Activated CD4-positive, alpha-beta T cell treated with anti-CD3 and anti-CD28 coated beads, Interleukin-2, amount 50 U/mL, for 16 hours (primary cell): ENCODE measurements at places on chromosomes 1 and 21.
A peak's percentile ranks its signal among the peaks of the same experiment; 100 is the strongest.

- no peak for DNase-seq
These were observed 1.7 kb upstream of the KRTAP10-5 start for GRCh38 chr21:44582055-44582454.

GRCh38 chr1:82366689-82367088, 566.0 kb downstream of the ADGRL2 start:
- DNase-seq = no peak

- peak; percentile 54 for DNase-seq
These were observed 18.1 kb downstream of the MAP3K7CL start for GRCh38 chr21:29148530-29148929.

GRCh38 chr1:226649780-226650179, 89.3 kb downstream of the ITPKB start:
- DNase-seq = no peak

DNA sequence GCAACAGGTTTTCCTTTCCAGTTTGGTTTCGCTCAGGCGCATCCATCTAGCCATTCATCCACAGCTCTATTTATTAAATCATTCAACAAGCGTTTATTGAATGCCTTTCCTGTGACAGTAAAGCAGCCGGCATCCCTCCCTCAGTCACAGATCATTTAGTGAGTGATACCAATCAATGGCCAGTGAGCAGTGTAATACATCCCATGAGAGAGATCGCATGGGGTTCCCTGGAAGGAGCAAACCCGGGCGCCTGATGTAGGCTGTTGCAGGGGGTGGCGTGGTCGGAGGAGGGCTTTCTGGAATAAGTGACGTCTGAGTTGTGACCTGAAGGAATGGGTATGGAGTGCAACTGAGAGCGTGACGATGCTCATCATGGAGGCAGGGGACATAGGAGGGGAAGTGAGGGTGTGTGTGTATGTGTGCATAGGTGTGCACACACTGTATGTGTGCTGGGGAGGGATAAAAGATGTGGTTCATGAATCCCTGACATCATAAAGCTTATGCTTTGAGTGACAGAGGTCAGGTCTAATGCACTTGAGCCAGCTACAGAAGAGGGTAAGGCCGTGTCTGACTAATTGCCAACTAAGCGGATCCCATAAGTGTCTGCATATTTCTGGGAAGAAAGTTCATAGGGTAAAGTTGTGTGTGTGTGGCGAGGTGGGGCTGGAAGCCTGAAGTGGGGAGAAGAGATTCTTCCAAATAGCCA, 6.6 kb downstream of the FCMR start:
- DNase-seq = no peak

DNA sequence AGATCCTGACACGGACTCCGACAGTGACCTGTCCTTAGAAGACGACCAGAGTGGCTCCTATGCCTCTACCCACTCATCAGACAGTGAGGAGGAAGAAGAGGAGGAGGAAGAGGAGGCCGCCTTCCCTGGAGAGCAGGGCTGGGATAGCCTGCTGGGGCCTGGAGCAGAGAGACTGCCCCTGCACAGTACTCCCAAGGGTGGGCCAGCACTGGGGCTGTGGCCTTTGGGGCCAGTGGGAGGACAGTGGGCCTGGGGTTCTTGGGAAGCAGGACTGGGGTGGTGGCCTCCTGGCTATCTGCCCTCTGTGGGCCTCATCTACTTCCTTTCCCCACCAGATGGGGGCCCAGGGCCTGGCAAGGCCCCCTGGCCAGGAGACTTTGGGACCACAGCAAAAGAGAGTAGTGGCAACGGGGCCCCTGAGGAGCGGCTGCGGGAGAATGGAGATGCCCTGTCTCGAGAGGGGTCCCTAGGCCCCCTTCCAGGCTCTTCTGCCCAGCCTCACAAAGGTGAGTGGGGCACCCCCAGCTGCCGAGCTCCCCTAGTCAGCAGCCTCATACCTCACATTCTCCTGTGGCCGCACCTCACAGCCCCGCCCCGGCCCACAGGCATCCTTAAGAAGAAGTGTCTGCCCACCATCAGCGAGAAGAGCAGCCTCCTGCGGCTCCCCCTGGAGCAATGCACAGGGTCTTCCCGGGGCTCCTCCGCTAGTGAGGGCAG, 10.0 kb downstream of the PSRC1 start:
- no peak for DNase-seq
